ENCODE measurements at places on chromosomes 3 and 15. TPM values are rescaled to one million over a fixed set of nuclear protein-coding genes. Genes with fewer than 3 reads are reported as not detected.

DNA sequence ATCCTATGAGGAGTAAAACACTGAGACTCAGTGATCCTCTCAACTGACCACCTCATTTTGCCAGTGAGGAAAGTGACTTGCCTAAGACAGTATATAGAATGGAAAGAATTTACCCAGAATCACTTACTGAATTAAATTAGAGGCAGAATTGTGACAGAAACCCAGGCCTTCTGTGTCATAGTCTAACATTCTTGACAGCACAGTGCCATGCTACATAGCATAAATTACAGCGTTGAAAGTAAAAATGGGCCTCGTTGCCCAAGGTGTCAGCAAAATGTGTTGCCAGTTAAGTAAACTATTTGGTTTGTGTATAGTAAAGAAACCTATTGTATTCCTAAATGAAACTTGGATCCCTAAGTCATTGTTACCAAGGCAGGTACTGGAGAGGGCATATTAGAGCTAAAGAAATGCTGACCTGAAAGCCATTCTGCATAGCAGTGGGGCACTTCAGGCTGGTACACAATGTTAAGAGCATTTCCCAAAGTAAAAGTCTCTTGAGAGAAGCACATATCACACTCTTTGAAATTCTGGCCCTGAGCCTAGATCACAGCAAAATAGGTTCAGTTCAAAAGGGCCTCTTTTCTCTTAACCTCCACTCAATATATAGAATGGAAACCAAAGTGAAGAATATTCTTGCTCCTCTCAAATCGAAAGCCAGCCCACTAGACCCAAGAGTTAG is 53.8 kb downstream of the HMG20A start:
- DNase-seq: no peak

GRCh38 chr3:144585408-144585807 is 613.8 kb downstream of the DIPK2A start:
- no peak for DNase-seq

GRCh38 chr3:176521531-176522175 is 675.6 kb downstream of the TBL1XR1 start:
- no peak for DNase-seq

- peak; percentile 7 for DNase-seq
Measured at GRCh38 chr3:196974661-196975060, 6.0 kb upstream of the PIGZ start.

Gene SNRPN
- total RNA-seq: 329 TPM

Gene ETFA
- 385 TPM for total RNA-seq

Gene ECE2
- total RNA-seq: not detected
